ENCODE measurements at places on chromosomes 12 and 14.

DNA sequence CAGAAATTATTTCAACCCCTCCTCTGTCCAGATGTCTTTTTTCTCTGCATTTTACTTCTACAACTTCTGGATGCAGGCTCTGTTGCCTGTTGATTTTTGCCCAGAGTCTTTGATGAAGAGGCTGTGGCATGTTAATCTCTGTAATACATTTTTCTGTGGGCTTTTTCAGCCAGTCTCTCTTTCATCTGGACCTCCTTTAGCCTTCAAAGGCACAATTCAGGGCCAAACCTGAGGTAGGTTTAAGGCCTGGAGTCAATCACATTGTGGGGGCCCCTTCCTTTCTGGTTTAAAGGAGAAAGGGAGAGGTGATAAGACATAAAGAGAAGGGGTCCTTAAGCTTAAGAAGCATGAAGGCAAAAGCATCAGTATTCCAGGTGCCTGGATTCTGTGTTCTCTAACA, 553.7 kb downstream of the FLRT2 start:
- DNase-seq, result no peak

DNA sequence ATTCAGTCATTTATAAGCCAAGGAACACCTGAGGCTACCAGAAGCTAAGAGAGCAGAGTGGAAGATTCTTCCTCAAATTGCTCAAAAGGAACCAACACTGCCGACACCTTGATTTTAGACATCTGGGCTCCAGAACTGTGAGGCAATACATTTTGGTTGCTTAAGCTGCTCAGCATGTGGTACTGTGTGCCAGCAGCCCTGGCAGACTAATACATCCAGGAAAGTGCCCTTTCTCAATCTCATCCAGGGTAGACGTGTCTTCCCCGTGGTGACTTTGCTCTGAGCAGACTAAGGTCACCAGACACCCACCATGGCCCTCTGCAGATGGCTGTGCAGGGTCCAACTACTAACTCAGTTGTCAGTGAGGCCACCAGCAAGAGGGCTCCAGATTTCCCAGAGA, 122.8 kb downstream of the VRK1 start:
- no peak for DNase-seq

DNA sequence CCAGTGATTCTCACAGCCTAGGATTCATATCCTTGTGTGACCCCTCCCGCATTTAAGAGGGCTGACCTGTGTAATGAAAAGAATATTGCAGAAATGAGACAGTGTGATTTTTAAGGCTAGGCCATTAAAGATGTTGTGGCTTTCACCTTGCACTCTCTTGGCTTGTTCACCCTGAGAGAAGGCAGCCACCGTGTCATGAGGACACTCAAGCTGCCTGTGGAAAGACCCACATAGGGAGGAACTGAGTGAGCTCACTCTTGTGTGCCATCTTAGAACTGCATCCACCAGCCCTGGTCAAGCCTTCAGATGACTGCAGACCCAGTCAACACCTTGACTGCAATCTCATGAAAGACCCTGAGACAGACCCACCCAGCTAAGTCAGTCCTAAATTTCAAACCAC, 46.3 kb upstream of the TMPO start:
- DNase-seq, result no peak

- no peak for DNase-seq
These were observed 10.1 kb upstream of the BTG1 start for GRCh38 chr12:92155733-92156132.

DNA sequence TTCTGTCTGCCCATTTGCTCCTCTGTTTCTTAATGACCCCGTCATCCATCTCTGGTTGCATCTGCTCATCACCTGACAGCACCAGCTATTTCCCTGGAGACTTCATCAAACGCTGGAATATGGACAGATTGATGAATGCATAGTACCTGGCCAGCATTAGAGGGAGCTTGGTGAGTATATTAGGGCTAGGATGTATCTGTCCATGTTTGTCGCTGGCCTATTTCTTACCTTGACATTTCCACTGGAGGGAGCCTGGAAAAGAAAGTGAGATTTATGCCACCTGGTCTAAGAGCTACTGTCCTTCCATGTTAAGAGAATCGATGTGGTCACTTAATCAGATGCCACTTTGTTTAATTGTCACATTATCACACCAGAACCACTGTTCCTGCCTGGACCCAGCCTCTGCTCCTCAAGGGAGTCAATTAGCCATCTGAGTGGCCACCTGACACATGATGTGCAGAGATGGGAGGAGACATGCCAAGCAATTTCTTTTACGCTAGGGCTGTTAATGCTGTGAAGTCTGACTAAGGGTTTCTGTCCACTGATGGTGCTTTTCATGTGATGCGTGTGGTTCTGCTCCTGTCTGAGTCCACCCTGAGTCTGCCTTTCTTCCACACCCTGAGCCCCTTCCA, 75.3 kb upstream of the SFSWAP start:
- DNase-seq, result no peak

GRCh38 chr14:68468437-68469207, 324.2 kb downstream of the ZFP36L1 start:
- DNase-seq, result no peak

GRCh38 chr12:116903818-116904217, 6.9 kb upstream of the FBXW8 start:
- no peak for DNase-seq

- DNase-seq, result no peak
These were observed 23.6 kb downstream of the TMEM30B start for GRCh38 chr14:61257469-61258057.

All from KBM-7 (cell line).